ENCODE measurements at places on chromosomes 7 and 10.

DNA sequence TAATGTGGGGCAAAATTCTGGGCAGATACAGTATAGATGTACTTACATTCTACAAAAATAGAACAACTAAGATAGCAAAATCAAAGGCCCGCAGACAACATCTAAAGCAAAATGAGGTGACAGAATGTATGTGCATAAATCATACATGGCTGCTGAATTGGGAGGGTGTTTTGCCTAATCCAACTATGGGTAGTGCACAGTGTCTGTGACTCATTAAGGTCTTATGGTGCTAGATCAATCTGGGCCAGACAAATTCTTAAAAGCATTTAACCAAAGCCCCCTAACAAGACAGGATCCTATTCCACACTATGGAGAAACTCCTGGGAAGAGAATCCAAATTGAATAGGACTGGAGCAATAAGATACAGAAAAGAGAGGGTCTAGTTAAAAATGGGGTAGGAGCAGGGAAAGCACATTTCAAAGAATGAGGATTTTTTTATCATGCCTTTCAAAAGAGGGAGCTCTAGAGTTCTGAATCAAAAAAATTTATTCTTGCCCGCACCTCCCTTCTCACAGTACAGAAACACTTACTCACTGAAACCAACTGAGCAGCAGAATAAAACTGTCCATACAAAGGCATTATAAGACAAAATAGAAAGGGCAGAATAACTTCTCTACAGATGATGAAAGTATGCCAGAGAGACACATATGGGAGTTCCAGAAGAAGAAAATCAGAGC is 181.3 kb downstream of the RNLS start:
- H3K4me1 ChIP-seq: no peaks in the 10 kb centered on the region
- H3K36me3 ChIP-seq: no peaks in the 10 kb centered on the region
- H3K4me3 ChIP-seq: no peak overlapping the region
- H3K27ac ChIP-seq: no peak overlapping the region

DNA sequence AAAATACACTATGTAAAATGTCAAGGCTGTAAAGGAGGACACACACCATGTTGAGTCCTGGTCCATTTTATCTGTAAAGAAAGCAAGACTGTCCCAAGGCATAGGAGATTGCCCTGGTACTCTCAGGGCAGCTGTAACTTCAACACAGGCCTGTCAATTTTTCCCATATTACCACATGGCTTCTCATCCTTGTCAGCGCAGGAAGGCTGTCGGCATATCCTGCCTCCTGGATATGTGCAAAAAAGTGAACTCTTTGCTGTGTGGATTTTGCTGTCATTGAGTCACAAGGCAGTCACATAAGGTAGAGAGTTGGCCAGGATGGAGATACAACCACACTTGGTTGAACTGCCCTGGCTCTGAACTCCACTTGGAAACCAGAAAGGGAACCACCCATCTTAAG is 8.7 kb downstream of the DUSP5 start:
- no peak overlapping the region for H3K27ac ChIP-seq
- peaks cover 10% of the 10 kb centered on the region for H3K36me3 ChIP-seq
- no peak overlapping the region for H3K4me3 ChIP-seq
- DNase-seq: no peak

DNA sequence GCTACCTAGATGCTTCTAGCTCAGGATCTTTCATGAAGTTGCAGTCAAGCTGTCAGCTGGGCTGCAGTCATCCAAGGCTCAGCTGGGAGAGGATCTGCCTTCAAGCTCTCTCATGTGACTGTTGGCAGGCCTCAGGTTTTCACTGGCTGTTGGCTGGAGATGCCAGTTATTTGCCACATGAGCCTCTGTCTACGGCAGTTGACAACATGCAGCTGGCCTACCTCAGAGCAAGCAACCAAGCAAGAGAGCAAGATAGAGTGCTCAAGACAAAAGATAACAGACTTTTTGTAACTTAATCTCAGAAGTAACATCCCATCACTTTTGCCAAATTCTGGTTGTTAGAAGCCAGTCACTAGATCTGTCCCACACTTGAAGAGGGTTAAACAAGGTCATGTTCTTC is 125.8 kb downstream of the TPST1 start:
- no peaks in the 10 kb centered on the region for H3K36me3 ChIP-seq
- H3K27me3 ChIP-seq: no peaks in the 10 kb centered on the region
- no peaks in the 10 kb centered on the region for H3K4me1 ChIP-seq

GRCh38 chr10:86728056-86728455 is 28.4 kb upstream of the BMPR1A start:
- no peak overlapping the region for H3K27ac ChIP-seq
- H3K4me1 ChIP-seq: no peaks in the 10 kb centered on the region

DNA sequence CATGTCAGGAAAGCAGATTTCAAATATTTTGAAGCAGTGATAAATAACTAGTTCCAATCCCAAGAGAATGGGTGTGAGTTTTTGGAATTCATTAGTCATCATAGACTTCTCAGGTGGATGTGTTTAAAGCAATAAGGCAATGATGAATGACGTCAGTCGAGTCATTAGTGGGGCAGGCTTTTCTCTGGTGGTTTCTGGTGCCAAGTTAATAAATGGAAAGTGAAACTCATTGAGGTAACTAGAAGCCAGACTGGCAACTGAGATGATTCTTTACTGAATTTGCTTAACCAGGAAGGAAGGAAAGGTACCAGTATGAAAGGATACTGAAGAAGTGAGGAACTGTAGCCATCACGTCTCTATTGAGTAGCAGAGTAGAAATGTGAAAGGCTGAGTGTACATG is 311.0 kb downstream of the GPAM start:
- DNase-seq: no peak
- H3K4me3 ChIP-seq: no peak overlapping the region
- H3K27me3 ChIP-seq: no peaks in the 10 kb centered on the region
- H3K4me1 ChIP-seq: no peaks in the 10 kb centered on the region

DNA sequence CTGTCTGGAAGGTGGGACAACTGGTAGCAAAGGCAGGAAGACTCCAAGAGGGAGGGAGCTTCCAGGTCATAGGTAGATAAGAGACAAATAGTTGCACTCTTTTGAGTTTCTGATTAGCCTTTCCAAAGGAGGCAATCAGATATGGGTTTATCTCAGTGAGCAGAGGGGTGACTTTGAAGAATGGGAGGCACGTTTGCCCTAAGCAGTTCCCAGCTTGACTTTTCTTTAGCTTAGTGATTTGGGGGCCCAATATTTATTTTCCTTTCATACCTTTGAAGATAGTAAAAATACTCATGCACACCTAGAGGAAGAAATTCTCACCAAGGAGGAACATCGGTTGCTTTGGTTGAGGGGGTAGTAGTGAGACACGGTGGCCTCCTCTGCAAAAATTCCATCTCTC is 212.1 kb upstream of the SVIL start:
- DNase-seq: no peak
- no peak overlapping the region for H3K4me3 ChIP-seq
- no peaks in the 10 kb centered on the region for H3K27me3 ChIP-seq
- no peaks in the 10 kb centered on the region for H3K4me1 ChIP-seq
- H3K36me3 ChIP-seq: no peaks in the 10 kb centered on the region

DNA sequence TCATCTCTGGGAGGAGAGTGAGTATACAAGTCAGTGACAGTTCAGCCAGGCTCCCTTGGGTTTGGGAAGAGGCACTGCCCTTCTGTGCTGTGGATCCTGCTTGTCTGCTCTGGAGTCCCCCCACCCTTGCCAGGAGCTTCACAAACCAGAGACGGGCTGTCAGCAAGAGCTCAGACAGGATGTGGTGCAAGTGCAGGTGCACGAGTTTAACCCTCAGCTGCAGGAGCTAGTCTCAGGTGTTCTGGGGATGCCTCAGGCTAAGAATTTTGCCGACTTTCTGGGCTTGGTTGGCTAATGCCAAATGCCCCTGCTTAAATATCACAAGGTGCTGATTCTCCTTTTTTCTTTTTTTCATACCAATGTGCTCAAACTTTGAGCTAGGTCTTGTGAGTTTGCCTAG is 22.3 kb downstream of the ZNF783 start:
- no peak overlapping the region for H3K27ac ChIP-seq
- peak overlapping the region; percentile 62 for H3K4me3 ChIP-seq
- H3K27me3 ChIP-seq: no peaks in the 10 kb centered on the region
- peaks cover 34% of the 10 kb centered on the region for H3K4me1 ChIP-seq
- H3K36me3 ChIP-seq: no peaks in the 10 kb centered on the region
- DNase-seq: peak; percentile 60

GRCh38 chr7:16786257-16786656 is 18.5 kb downstream of the AGR2 start:
- H3K27ac ChIP-seq: no peak overlapping the region
- no peaks in the 10 kb centered on the region for H3K27me3 ChIP-seq
- H3K36me3 ChIP-seq: no peaks in the 10 kb centered on the region
- no peak for DNase-seq
- no peak overlapping the region for H3K4me3 ChIP-seq

DNA sequence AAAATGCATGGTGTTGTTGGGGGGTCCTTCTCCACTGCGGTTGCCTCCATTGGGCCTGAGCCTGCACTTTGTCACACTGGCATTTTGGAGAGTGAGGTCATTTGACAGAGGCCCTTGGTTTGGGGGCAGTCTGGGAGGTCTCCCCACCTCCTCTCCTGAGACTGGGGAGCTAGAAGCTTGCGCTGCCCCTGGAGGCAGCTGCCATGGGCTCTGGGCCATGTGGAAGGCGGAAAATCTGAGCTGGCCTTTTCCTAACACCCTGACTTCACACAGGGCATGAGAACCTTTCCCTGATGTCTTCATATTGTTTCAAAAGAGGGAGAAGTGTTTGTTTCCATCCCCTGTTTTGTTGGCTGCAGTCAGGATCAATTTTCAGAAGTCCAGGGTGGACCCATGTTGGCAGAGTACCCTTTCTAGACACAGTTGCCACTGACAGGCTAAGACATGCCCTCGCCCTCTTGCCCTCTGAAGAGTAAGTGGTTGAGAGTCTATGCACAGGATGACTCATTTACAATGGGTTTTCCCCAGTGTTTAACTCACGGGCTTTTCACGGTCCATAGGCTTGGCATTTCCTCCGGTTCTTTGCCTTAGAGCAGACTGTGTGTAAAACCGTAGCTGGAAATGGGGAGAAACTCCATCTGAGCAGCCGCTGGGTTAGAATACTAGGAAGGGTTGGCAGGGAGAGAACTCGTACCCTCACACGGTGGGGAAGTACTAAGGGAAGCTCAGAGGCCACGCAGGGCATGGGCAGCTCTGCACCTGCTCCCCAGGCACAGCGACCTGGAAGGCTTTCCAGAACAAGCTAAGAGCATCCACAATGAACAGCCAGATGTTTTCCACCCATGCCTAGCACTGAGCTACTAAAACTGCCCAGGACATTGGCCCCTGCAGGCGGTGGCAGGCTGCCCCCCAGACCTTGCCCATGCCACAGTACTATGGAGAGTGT is 655.0 kb downstream of the SDK1 start:
- no peaks in the 10 kb centered on the region for H3K36me3 ChIP-seq
- no peak overlapping the region for H3K4me3 ChIP-seq
- no peak for DNase-seq

DNA sequence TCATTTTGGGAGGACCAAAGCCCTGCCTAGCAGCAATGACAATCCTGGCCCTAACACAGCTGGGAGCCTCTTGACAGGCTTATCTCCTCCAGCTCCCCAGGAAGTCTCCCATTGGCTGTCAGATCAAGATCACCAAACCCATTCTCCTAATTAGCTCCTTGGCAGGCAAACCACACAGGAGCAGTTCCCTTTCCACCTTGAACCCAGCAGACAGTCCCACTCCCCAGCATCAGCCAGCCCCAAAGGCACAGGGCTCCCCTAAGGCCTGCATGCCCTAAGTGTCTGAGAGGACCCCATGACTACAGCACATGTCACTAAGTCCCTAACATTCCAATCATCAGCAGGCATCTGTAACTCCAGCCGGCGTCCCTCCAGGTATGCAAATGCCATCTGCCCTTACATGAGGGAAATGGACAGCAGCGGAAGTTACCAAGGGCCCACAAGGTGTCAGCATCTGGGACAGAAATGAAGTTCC is 348.5 kb downstream of the KCNMA1 start:
- H3K4me3 ChIP-seq: no peak overlapping the region
- no peaks in the 10 kb centered on the region for H3K27me3 ChIP-seq
- DNase-seq: no peak

GRCh38 chr10:97564776-97565175 is 7.8 kb upstream of the ANKRD2 start:
- H3K4me3 ChIP-seq: no peak overlapping the region
- no peaks in the 10 kb centered on the region for H3K27me3 ChIP-seq
- H3K27ac ChIP-seq: no peak overlapping the region

GRCh38 chr10:14731875-14732512 is 42.7 kb downstream of the FAM107B start:
- H3K27ac ChIP-seq: no peak overlapping the region
- DNase-seq: no peak
- H3K27me3 ChIP-seq: no peaks in the 10 kb centered on the region
- H3K4me3 ChIP-seq: no peak overlapping the region

GRCh38 chr7:45874408-45875131 is 1.7 kb upstream of the CCDC201 start:
- H3K27ac ChIP-seq: no peak overlapping the region
- H3K4me1 ChIP-seq: no peaks in the 10 kb centered on the region
- no peak overlapping the region for H3K4me3 ChIP-seq
- H3K36me3 ChIP-seq: no peaks in the 10 kb centered on the region

DNA sequence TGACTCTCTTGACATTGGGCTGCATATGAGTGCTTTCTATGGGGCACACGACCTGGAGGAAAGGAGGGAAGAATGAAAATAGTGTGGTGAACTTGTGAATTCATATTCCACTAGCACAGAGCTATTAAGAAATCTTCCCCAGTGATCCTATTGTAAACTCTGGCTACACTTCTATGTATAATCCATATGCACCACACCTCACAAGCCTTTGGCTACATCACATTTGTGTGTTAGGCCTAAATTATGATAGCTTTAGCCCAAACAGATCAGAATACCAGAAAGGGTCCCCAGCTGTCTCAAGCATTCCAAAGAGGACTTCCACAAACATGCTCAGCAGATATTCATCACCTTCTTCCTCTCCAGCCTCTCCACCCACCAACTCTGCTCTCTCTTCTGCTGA is 9.7 kb upstream of the IFIT1B start:
- H3K36me3 ChIP-seq: no peaks in the 10 kb centered on the region
- no peak for DNase-seq
- H3K27me3 ChIP-seq: no peaks in the 10 kb centered on the region
- peaks cover 5% of the 10 kb centered on the region for H3K4me1 ChIP-seq
- H3K4me3 ChIP-seq: no peak overlapping the region
- no peak overlapping the region for H3K27ac ChIP-seq

GRCh38 chr7:27237735-27238334 is 4.8 kb upstream of the EVX1 start:
- no peaks in the 10 kb centered on the region for H3K36me3 ChIP-seq
- no peak overlapping the region for H3K27ac ChIP-seq
- no peak for DNase-seq
- H3K4me1 ChIP-seq: peaks cover 8% of the 10 kb centered on the region

DNA sequence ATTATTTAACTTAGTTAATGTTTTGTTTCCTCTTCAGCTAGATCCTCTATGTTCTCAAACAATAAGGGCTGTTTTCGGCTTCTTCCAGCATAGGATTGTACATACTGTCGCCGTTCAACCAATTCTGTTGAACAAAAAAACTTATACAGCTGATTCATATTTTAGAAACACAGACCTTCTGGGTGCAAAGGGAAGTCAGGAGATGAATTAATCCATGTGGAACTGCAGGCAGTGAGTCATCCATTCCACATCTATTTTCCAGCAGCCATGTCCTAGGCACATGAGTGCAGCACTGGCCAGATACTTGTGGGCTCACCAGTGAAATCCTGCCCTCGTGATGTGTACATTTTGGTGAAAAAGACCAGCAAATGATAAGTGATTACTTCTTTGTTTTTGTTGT is 163.2 kb downstream of the JAZF1 start:
- no peaks in the 10 kb centered on the region for H3K36me3 ChIP-seq
- no peaks in the 10 kb centered on the region for H3K27me3 ChIP-seq
- H3K4me1 ChIP-seq: no peaks in the 10 kb centered on the region
- H3K27ac ChIP-seq: no peak overlapping the region

Measured in CD8-positive, alpha-beta memory T cell (primary cell).